Myocyte (in vitro differentiated cells): ENCODE measurements at places on chromosomes 16 and 17. TPM values are rescaled to one million over a fixed set of nuclear protein-coding genes. Genes with fewer than 3 reads are reported as not detected.

DNA sequence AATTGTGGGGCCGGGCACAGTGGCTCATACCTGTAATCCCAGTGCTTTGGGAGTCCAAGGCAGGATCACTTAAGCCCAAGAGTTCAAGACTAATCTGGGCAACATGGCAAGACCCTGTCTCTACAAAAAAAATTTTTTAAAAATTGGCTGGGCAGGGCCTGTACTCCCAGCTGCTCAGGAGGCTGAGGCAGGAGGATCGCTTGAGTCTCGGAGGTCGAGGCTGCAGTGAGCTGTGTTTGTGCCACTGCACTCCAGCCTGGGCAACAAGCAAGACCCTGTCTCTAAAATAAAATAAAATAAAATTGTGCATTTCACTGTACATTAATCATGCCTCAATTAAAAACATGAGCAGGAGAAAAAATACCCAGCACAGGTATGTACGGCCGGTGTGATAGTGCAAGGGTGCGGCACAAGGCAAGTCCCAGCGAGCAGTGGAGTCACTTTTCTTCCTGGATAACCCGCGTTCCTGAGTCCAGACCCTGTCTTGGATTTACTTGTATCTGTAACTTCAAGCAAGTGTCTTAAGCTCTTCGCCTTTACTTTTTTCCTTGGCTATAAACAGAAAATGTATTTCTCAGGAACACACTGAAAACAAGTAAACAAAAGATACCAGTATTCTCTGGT is 11.4 kb downstream of the ZDHHC7 start:
- no peak for DNase-seq

DNA sequence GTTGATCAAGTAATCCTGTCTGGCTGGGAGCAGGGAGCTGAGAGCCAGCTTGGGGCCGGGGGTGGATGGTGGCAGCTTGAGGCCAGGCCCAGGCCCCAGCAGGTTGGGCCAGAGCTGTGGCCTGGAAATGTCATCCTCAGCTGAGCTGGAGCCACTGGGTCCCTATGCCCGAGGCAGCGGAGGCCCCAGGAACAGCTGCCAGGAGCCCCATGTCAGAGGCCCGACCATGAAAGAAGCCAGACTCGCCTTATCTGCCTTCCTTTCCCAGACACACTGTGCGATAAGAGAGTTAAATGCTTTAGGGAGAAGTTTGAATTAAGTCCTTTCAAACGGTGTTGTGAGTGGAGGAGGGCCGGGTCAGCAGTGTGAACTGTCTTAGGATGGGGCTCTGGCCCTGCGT is 3.5 kb downstream of the SMTNL2 start:
- DNase-seq = no peak

- no peak for DNase-seq
These were observed 34.2 kb upstream of the APPBP2 start for GRCh38 chr17:60559995-60560859.

DNA sequence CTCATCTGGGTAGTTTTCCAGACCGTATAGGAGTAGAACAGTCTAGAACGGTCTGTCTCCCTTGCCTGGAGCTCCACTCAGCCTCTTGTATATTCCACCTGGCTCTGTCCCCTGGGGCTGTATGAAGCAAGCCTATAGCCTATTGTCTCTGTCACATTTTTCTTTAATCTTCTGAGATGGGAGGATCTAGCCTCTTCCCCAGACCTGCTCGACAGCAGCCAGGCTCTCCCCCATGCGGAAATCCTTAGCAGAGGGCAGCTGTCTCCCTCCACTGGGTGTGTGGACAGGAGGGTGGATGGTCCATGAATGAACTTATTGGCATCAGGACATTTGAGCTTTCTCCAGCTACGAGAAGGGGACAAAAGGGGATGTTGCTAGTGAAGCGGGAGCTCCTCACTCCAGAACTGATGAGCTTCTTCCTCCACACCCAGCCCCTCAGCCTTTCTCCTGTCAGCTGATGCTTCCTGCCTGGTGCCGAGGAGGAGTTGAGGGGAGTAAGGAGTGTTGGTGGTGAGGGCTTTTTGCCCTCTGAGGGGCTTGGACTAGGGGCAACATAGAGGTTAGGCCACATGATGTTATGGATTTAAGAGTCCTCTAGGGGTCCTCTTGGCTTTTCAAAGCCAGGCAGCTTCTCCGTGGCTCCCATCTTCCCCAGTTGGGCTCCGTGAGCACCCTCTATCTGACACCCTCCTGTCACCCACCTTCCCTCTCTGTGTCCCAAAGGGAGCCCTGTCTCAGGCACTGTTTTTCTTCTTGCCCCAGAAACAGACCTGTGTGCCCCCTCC is 28.0 kb downstream of the ARHGAP23 start:
- DNase-seq = peak; percentile 37

- peak; percentile 2 for DNase-seq
These were observed 43.1 kb downstream of the PIK3R5 start for GRCh38 chr17:8922451-8922850.

DNA sequence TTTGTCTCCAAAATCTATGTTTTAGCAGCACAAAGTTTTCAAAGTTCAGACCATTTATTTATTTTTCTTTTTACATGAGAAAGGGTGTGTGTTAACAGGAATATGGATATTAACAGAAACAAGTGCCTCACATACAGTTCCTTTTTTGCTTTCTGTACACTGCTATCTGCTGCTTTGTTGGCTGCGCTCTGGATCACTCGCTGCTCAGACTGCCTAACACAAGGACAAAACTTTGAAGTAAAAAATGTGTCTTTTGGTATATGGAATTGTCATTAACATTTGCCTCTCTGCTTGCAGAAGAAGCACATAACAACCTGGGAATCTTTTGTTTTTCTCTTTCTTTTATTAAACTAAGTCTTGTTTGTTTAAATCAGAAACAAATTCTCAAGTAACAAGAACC is 262.8 kb downstream of the ZFHX3 start:
- no peak for DNase-seq

DNA sequence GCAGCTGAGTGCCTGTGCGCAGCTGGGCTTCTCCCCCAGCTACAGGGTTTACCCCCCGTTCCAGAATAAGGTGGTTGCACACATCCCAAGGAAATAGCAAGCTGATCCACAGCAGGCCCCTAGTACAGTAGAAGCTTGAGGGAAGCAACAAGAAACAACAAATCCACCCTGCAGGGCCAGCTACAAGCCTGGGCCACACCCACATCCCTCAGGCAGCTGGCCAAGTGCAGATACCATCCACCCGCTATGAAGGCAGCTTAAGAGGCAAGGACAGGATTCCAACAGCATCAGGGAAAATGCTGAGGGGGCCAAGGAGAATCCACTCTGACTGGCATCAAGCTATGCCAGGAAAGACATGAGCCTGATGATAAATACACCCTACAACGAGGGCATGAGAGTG is 66.9 kb upstream of the RCVRN start:
- DNase-seq = peak; percentile 3

DNA sequence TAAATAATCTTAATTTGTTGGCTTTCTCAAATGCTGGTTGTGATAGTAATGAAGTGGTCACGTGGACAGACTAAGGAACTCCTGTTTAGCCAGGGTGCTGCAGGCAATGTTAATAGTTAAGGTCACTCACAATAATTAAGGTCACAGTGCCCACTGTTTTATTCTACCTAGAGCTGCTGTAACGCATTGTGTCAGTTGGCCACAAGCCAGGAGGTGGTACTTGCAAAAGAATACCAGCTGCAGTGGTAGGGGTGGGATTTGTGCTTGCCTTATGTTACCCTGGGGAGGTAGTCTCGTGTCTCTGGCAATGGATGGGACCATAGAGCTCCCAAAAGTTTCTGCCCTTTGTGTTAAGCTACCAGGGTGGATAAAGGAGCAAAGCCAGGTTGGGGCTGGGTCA is 969.1 kb upstream of the CDH8 start:
- no peak for DNase-seq

DNA sequence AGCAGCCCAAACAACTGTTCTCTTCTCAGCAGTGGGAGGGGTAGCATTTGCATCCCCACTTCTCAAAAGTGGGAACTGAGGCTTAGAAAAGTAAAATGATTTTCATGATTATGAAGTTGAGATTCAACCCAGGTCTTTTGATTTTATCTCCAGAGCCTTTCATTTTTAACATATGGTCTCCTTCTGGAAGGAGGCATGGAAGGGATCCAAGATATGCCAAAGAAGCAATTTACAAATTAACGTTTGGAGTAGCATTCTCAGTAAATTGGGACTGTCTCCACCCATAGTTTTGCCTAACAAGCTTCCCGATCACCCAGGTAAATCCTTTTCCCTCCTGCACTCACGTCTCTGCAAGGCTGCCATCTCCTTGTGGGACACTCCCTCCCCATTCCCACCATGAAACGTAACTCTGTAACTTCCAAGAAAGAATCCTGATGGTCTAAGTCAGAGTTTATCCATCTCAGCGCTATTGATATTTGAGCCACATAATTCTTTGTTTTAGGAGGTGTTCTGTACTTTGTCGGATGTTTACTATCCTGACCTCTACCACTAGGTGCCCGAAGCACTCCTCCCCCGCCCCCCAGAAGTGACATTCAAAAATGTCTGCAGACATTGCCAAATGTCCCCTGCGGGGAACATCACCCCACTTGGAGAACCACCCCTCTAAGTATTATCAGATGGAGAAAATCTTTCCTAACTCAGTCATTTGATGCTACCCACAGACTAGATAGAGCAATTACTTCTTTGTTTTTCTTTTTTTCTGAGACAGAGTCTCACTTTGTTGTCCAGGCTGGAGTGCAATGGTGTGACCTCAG is 32.9 kb upstream of the NFAT5 start:
- no peak for DNase-seq

GRCh38 chr17:51325471-51325870 is 65.1 kb downstream of the UTP18 start:
- no peak for DNase-seq

DNA sequence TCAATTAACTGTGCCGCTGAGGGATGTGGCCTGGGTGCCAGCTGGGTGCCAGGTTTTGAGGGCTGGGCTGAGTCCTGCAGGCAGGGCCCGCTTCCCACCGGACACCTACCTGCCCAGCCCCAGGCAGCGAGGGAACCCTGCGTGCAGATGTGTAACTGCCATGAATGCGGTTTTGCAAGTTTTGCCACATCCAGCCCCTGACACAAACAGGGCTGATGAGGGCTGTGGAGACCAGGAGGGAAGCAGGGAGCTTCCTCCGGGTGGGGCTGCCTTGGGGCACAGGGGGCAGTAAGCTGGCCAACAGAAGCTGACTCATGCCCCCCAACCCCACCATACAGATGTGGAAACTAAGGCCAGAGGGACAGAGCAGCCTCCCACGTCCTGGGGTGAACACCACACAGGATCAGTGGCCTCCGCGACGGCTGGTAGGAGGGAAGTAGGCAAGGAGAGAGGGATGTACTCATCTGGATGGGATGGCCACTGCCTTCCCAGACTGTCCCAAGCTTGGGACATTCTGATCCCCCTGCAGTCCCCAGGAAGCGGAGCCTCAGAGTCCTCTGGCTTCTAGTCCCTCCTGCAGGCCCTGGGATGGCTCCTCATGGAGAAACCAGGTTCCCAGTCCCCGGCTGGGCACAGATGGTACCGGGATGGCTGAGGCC is 1.6 kb downstream of the UBALD1 start:
- DNase-seq = no peak

Gene HSD17B1
- 0.56 and 0.88 TPM in 2 replicates for total RNA-seq

Gene MC1R
- total RNA-seq = 3.1 and 4.4 TPM in 2 replicates

Gene SLC16A11
- total RNA-seq = 0.78 TPM in 1 of 2 replicates, not detected in the other

Gene NPIPA3
- total RNA-seq = 0.47 and 0.78 TPM in 2 replicates

Gene CDH8
- 13.6 and 38.7 TPM in 2 replicates for total RNA-seq

Gene CES3
- 1.7 and 1.9 TPM in 2 replicates for total RNA-seq

Gene RIPOR1
- total RNA-seq = 32.4 and 37.8 TPM in 2 replicates

Gene KRTAP1-5
- total RNA-seq = 0.19 and 0.57 TPM in 2 replicates

Gene APOH
- not detected in 2 replicates for total RNA-seq

Gene MRPS23
- total RNA-seq = 23.3 and 27.3 TPM in 2 replicates
